ENCODE measurements at places on chromosomes 4 and X.

DNA sequence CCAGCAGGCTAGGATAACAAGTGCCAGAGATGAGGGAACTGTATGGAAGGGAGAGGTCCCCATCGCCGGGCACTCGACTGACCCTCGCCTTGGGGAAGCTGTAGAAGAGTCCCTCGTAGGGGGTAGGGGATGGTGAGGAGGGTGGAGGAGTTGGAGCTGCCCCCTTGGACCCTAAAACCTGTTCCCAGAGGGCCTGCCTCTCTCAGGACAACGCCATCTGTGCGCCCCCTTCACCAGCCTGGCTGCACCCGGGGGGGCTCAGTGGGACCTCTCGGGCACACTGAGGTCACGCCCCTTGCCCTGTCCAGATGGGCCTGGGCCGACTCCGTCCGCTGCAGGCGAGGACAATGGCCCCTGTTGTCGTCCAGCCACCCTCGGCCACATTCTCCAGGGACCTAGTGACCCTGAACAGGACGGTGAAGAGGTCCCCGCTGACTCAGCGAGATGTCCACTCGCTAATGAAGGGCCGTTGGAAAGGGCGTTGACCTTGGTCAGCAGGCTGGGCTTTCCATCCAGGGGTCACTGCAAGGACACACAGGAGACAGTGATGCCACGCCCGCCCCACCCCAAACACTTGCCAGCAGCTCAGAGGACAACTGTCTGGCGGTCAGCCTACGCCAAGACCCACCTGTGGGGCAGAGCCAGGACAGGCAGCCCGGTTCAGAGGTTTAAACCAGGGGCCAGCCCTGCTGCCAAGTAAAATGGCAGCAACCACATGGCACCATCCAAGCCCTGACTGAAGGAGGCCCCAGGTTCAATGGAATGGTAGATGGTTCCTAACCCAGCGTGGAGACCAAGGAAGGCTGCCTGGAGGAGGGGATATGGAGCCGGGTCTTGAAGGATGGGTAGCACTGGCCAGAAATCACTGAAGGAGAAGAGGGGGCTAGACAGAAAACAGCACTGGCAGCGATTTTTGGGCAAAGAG lies 51.2 kb downstream of the HMX1 start:
- DNase-seq = no peak

DNA sequence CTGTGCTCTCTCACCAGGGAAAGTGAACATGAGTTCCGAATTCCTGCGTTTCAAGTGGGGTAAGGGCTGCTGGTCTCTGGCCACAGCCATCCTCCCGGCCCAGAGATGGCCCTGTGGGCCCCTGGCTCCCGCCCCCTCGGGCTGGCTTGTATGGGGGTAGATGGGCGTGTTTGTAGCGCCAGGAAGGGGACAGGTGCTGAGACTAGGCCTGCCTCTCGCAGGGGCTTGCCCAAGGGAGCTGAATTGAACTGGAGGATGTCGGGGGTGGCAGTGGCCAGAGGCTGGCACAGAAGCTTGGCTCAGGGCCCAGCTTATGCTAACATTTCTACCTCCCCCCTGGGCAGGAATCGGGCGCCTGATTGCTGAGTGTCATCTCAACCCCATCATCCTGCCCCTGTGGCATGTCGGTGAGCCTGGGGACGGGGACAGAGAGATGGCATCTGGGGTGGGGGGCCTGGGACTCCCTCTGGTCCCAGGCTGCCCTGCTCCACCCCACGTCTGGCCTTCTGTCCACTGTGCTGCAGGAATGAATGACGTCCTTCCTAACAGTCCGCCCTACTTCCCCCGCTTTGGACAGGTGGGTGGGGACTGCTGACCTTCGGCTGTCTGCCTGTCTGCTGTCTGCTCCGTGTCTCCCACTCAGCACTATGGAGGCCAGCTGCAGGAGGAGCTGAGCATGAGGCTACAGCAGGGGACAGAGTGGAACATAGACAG lies 8.5 kb downstream of the TAFAZZIN start:
- no peak for DNase-seq

DNA sequence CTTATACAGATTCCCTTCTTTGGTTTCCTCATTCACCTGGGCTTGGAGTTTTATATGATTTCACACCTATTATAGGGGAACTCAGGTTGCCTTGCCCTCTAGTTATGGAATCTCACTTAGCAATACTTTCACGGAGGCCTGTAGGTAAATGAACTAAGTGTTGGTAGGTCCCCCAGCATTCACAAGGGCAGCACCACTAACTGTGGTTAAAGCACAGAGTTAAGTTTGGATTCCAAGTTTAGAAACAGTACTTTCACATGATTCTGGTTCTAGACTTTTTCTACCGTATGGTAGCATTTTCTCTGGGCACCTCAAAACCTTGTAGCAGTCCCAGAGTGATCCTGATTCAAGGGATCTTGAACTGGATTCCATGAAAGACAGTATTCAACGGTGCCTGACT lies 46.4 kb downstream of the SH2D1A start:
- no peak for DNase-seq

- DNase-seq = no peak
Observed at GRCh38 chrX:125203737-125204578, 115.7 kb upstream of the TEX13C start.

GRCh38 chrX:10083809-10084208 lies 73.0 kb upstream of the CLCN4 start:
- DNase-seq = no peak

GRCh38 chrX:30597216-30598012 lies 19.8 kb upstream of the TASL start:
- DNase-seq = no peak

DNA sequence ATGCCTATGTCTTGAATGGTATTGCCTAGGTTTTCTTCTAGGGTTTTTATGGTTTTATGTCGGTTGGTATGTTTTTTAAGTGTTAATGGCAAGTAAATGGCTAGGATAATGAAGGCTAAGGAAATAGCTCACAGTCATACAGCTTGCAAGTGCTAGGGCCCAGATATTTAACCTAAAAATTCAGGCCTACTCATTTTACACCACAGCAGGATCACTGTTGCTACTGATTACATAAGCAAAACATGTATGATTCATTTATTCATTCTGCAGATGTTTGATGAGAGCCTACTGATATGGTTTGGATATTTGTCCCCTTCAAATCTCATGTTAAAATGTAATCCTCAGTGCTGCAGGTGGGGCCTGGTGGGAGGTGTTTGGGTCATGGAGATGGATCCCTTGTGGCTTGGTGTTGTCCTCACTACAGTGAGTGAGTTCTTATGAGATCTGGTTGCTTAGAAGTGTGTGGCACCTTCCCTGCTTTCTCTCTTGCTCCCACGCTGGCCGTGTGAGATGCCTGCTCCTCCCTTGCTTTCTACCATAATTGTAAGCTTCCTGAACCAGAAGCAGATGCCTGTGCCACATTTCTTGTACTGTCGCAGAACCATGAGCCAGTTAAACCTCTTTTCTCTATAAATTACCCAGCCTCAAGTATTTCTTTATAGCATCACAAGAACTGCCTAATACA lies 175.5 kb downstream of the MAPK10 start:
- DNase-seq = no peak

GRCh38 chrX:118484216-118484903 lies 11.3 kb upstream of the DOCK11 start:
- no peak for DNase-seq

GRCh38 chrX:23726191-23726590 lies 16.9 kb downstream of the ACOT9 start:
- no peak for DNase-seq

DNA sequence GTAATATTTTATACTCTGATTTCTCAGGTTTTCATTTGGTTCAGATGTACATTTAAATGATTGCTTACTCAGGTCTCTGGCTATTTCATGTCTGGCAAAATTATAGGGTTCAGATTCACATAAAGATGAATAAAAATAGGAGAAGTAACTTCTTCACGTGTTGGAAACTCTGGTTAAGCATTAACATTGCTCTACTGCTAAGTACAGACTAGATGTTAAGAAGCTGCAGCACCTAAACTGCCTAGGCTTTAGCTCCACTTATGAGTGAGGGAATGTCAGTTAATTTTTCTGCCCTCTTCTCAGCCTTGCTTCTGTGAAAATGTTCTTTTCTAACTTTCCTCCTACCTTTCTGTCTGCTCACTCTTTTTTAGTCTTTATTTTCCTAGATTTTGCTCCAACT lies 361.2 kb downstream of the ARAP2 start:
- DNase-seq = no peak

DNA sequence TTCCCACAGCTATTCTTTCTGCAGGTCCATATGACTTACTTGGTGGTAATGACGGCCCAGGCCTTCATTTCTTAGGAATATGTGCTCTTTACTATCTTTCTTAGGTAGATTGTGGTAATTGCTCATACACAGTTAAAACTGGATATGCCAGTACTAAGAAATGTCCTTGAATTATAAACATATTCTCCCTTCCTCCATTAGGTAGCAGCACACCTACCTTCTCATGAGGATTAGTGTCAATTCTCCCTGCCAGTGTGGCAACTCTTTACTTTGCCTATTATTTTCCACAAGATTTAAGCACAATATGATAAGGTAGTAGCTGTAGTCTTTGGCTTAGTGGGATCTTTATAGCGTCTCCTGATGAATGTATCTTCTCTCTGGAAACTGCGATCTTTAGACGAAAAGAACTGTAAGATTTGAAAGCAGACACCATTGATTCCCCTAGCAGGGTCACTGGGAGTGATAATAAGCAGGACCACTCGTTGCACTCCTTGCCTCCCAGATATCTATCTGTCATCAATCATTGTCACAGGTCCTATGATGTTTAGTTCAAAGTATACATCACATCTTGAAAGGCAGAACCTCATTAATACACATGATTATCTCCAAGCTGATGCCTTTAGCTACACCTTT lies 1240.7 kb downstream of the C4orf33 start:
- no peak for DNase-seq

GRCh38 chr4:30385650-30386049 lies 334.5 kb upstream of the PCDH7 start:
- no peak for DNase-seq

DNA sequence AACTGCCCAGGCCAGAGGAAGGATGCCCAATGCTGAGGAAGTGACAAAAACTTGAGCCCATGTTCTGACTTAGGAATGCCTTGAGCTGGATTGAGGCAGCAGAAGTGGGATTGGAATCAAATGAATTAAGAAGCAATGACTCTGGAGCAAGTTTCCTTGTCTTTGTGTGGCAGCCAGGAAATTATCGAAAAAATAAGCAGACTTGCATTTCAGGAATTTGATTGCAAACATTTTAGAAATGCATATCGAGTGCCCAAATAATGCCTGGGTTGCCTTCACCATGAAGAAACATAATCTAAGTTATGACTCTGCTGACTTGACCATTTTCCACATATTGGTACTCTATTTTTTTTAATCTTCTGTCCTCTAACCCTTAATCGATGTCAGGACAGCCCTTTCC lies 9.5 kb downstream of the CYTL1 start:
- no peak for DNase-seq

DNA sequence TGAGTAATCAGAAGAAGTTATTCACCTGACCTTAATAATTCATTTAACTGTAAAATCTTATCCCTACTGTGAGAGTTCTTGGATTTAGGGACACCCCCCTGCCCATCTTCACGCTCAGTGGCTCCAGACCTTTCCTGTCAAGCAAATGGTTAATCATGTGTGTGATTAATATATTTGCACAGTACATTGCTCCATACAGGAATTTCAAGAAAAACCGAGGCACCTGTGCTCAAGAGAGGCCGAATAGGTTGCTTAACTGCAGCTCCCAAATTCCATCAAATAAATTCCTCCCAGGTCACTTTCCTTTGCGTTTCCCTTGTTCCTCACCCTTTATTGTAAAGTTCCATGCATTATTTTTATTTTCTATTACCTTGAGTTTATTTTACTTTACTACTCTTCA lies 119.5 kb downstream of the STOX2 start:
- no peak for DNase-seq

DNA sequence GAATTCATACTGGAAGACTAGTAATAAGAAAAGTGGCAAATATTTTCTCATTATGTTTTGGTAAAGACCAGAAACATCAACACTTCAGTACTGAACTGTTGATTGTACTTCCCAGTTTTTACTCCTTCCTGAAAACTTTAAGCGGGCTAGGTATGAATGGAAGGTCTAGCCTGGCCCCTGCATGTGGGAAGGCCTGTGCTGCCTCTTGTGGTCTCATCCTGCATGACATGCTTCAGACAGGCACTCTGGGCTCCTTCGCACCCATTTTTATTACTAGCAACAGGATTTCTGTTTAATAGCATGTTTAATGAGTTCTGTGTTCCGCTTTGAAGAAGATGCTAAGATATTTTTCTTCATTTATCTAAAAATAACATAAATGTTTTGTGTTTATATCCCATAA lies 279.1 kb downstream of the ANK2 start:
- DNase-seq = no peak

DNA sequence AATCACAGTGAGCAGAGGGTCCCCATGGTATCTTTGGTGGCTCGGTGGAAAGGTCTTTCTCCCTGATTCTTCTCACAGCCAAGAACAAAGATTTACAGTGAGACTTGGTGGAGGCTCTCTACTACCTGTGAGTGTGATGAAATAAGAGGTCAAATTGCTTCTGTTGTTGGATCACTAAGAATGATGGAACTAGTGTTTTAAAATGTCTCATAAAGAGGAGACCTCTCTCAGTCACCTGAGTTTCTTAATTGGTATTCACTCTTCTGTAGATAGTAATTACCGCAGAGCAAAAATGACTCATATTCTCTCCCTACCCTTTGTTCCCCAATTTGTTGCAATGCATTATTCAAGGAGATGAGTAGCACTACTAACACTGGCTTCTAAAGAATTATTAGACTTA lies 100.9 kb upstream of the TBC1D9 start:
- DNase-seq = no peak

GRCh38 chr4:76753814-76754213 lies 144.1 kb downstream of the SOWAHB start:
- DNase-seq = no peak

GRCh38 chrX:31038575-31039326 lies 33.1 kb downstream of the FTHL17 start:
- no peak for DNase-seq

DNA sequence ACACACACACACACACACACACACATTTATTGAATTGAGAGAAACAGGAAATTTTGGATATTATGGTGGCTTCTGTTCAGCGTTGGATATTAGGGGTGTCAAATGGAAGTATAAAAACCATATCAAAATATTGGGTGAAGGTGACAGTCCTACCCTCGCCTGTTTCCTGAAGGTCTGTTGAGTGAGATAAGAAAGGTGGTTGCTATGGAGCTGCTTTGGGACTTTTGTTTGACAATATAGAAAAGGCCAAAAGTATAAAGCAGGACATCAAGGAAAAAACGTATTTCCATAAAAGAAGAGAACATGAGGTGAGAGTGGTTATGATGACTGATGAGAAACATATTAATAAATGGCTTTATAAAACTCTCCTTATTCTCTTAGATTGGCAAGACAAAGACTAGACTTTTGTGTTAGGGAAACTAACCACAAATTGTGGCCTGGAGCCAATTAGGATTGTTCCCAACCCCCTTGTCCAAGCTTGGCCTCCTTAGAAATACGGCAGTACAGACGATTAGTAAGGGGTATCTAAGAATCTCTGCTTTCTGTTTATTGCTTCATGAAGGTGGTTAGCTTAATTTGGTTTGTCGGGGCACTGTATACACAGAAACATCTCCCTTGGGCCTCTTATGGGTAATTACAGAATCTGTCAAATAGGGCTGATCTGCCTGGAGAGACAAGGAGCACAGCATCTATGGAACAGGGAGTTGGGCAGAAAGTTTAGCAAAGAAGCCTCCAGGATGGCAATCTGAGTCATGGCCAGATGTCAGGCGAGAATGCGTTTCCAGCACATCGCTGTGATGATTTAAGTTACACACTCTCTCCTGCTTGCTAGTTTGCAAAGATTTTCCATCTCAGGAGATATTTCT lies 198.0 kb downstream of the CBR4 start:
- DNase-seq = no peak

- no peak for DNase-seq
Observed at GRCh38 chrX:14939644-14940043, 66.4 kb downstream of the MOSPD2 start.
